OCI-M1 (cell line): ENCODE measurements at places on chromosomes 16 and 17.

GRCh38 chr16:30777591-30778297 lies 9.3 kb downstream of the ZNF629 start:
- no peak for DNase-seq

GRCh38 chr16:278863-279366 lies 1.5 kb upstream of the ARHGDIG start:
- DNase-seq, result peak; percentile 86

DNA sequence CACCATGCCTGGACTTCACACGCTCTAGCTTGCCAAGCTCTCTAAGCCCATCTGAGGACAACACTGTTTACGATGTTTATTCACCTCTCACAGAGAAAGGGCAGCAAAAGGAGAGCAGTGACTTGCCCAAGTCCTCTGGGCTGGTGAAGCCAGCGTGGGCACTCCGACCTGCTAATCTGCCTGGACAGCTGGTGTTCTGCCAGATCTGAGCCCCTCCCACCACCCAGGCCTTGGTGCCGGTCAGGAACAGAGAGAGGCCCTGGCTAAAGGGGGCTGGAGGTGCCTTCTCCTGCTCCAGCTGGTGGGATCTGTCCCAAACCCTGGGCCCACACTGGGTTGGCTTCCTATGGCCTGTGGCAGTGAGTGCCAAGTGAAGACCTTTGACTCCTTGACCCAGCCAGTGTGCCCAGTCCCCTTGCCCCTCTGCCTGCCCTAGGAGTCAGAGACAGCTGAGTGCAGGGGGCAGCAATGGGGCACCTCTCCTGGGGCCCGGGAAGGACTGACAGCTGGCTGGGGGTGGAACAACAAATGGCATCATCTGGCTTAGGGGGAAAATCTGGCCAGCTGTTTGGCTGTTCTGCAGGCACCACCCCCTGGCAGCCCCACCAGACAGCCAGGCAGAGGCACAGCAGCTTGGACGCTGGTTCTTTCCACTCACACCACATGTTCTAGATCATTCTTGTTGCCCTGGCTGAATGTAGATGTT lies 1.8 kb upstream of the SLC4A1 start:
- peak; percentile 48 for DNase-seq

- DNase-seq, result no peak
These were observed 486 bp upstream of the PLLP start for GRCh38 chr16:57284952-57285363.

- DNase-seq, result no peak
These were observed 25.1 kb upstream of the MEAK7 start for GRCh38 chr16:84529607-84530006.

- DNase-seq, result peak; percentile 29
These were observed 13.6 kb downstream of the TMEM98 start for GRCh38 chr17:32941419-32942032.

DNA sequence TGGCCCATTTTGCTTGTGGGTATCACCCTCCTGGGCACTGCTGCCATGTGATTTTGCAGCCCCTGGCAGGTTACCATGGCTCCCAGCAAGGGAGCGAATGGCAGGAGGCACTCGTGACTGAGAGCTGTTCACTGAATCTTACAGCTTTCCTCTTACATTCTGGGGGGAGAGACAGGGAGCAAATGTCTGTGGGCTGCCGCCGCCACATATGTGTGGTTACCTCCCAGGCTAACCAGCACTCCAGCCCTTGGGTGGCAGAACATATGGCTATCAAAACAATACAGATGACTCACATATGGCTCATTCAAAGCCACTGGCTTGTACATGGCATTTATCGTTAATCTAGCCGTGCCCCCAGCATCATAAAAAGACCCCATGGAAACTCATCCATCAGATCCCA lies 19.8 kb downstream of the GTF3C1 start:
- no peak for DNase-seq

DNA sequence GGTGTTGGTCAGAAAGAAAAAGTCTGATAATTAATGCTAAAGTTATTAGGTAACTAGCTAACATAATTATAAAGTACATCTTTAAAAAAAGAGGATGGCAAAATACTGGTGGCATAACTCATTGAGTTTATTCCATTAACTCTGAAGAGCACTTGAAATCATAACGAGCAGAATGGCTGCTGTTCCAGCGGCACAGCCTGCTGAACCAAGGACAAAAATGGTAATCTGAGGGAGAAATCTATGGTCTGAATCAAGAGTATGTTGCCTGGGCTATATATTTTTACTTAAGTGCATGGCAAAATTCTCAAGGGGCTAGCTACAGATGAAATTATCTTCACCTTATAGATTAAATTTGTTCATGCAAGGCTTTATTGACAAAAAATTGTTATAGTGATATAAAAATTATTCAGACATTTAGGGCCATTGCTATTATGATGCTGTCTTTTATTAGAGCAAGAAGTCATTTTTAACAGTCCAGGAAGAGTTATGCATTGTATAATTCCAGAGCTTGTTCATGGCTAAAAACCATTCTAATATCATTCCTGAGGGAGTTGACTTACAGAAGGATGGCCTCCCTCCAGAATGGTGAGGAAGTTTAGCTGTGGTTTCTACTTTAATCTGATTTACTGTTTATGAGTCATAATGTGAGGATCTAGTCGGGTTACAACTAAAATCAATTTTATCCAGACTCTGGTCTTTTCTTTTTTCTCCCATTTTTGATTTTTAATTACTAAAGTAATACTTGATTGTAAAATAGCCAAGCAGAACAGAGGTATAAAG lies 41.4 kb upstream of the ANKFN1 start:
- DNase-seq, result peak; percentile 45

GRCh38 chr17:75088465-75089417 lies 987 bp downstream of the SLC16A5 start:
- DNase-seq, result no peak

DNA sequence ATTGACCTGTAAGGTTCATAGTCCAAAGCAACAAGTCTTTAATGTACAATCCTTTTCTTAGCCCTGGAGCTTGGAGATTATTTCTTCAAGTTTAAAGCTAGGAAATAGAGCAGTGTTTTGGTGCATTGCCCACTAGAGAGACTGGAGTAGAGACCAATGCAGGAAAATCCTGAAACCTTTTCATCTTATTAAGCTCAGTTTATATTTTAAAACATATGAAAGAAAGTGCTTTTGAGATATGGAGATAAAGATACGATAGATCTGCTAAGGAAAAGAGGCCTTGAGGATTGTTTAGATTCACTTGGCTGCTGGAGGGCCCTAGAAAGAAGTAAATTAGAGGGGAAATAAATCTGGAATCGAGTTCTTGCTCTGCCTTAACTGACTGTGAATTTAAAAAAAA lies 212.0 kb downstream of the GRIN2A start:
- no peak for DNase-seq

DNA sequence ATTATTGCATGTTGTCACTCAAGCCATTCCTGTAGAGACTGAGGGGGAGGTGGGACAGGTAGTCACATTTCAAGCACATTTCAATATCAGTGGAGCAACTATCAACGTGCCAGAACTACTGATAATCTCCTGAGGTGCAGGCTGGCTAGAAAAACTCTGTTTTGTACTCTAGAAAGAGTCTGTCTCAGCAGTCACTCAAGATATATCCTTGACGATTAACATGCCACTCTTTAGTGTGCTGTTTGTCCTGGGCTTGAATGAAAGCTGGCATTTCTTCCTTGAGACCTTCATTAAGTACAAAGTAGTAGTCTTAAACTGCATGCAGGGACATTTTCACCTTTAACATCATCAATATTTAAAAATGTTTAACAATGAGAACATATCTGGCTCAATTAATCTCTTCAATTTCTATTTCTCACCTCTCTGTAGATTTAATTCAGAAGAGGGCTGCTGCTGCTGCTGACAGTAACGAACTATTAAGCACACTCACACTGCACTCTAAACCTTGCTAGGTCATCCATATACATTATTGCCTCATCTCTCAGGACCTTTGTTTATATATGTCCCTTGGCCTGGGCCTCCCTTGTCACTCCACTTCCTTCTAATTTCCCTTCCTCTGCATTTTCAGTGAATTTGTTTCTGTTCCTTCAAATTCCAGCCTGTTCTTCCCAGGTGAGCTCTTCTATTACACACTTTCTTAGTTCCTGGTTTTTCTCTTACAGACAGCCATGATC lies 412.0 kb downstream of the HAPSTR1 start:
- no peak for DNase-seq

- peak; percentile 16 for DNase-seq
These were observed 6.3 kb downstream of the TBC1D16 start for GRCh38 chr17:80029258-80029974.

GRCh38 chr16:14240964-14241363 lies 169.8 kb downstream of the MRTFB start:
- no peak for DNase-seq

DNA sequence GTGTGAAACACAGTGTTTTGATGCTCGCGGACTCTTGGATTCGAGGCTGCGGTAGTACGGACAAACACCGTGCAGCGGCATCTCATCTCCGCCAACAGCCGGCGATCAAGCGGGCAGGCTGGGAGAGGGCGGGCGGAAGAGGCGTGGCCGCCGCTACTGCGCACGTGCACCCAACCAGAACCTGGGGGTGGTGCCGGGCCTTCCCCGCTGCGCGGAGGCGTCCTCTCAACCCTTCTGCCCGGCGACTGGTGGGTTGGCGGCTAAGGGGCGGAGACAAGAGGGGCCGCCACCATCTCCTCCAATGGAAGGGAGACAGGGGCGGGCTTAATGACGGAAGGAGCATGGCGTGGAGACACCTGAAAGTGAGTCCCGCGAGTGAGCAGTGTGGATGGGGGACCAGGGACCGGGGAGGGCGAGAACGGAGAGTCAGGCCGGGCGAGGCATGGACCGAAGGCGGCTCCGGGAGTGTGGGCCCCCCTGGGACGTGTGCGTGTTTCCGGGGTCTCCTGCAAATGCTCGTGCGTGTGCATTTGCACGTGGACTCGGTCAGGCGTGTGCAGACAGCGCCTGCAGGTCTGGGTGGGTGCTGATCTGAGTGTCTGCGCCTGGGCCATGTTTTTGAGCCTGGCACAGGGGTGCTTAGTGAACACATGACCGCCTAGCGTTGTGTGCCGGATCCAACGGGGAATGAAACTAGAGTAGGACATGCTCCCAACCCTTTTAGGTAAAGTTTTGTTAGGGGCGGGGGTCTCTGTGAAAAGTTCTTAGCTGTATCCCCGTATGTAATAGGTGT lies at the start of gene DHODH:
Gene DHODH, plus strand, starts transcription at position 321 of the 793 bp plus-strand sequence. Its CDS starts 21 bp downstream, at position 342.
- DNase-seq, result peak; percentile 98

DNA sequence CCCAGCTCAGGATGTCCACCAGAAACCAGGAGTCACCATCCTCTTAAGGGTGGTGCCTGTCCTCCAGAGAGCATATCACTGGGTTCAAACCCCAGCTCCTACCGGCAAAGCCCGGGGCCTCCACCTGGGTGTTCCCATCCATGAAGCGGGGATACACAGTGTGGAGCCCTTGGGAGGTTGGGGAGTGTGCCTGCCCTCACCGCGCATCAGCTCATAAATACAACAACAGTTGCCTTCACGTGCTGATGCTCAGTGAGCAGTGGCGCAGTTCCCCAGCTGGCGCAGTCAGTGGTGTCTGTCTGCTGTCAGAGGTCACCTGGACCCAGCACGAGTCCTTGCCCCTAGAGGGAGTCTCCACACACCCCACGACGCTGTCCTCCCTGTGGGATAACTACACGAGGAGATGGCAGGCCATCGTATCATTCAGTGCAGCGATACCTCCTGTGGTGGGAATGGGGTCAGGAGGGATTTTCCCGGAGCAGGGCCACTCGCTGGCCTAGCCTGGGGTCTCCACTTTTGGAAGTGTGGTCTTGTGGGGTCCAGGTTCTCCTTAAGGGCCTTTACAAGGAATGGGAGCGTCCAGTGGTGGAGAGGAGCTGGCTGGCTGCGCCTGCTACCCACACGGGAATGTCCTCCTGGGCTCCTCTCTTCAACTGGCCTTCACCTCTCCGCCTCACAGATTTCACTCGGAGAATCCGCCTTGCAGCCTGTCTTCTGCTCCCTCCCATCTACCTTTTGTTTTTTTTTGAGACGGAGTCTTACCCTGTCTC lies 2.3 kb upstream of the ELOB start:
- DNase-seq, result no peak

DNA sequence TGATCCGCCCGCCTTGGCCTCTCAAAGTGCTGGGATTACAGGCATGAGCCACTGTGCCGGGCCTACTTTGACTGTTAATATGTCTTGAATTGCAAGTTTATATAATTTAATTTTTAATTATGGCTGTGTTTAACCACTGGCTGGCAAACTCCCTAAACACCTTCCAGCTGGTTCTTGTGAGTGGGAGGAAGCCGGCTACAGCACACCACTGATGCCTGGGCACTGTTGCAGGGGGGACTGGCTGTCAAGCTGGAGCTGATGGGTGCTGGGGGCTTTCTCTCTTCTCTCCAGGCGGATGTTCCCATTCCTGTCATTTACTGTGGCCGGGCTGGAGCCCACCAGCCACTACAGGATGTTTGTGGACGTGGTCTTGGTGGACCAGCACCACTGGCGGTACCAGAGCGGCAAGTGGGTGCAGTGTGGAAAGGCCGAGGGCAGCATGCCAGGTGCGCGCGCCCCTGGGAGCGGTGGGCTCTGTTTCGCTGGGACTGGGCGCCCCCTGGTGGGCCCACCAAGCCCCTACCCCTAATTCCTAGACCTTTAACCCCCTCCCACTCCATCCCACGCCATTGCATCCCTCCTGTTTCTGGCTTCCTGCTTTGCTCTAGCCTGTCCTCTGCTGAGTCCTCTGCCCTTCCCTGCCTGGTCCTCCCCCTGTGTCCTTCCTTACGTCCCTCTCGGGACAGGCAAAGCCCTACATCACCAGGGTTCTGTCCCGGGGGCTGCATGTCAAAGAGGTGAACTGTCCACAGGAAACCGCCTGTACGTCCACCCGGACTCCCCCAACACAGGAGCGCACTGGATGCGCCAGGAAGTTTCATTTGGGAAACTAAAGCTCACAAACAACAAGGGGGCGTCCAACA lies 9.5 kb downstream of the TBX21 start:
- DNase-seq, result peak; percentile 62

DNA sequence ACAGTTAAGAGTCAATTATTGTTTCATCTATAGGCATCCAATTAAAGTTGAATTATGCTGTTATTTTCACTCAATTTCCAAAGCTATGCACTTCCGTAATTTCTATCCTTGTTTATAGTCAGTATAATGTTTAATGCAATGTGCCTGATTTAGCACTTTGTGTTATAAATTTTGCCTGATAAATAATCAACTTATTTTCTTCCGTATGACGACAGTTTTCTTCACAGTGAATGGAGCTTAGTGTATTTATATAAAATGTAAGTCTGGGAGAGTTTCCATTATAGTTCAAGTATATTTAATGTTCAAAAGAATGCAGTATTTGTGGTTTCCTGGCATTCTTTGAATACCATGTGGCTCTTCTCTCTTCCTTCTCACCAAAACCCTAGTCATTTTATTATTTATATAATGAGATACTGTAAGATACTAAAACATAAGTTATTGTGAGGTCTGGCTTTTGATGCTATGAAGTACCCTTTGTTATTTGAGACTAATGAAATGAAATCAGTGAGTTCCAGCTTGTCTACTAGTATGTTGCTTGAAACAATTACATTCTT lies 240.6 kb downstream of the PRKCA start:
- no peak for DNase-seq

GRCh38 chr17:7508846-7509245 lies 24.7 kb downstream of the POLR2A start:
- no peak for DNase-seq

- no peak for DNase-seq
These were observed 30.9 kb upstream of the RPRML start for GRCh38 chr17:47009759-47010594.
